ENCODE measurements at places on chromosomes 6 and 20.

GRCh38 chr6:1415416-1416063 is 26.2 kb downstream of the FOXF2 start:
- no peak for DNase-seq

DNA sequence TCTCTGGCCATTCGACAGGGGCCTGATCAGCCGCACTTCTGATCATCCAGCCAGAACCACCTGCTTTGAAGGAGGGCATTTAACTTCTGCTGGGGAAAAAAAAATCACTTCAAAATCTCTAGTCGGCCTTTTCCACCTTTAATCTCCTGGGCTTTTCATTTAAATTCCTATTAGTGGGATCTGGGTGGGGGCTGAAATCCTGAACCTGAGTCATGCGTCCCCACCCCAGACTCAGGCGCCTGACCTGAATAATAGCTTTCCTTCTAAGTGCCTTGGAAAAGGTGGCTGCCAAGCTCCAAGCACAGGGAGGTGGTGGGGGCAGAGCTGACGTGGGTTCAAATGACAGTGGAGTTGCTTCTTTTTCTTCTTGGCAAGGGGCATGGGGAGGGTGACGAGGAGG is 246.0 kb upstream of the EXOC2 start:
- no peak for DNase-seq

- peak; percentile 38 for DNase-seq
Measured at GRCh38 chr6:75210885-75211739, 5.3 kb upstream of the COL12A1 start.

DNA sequence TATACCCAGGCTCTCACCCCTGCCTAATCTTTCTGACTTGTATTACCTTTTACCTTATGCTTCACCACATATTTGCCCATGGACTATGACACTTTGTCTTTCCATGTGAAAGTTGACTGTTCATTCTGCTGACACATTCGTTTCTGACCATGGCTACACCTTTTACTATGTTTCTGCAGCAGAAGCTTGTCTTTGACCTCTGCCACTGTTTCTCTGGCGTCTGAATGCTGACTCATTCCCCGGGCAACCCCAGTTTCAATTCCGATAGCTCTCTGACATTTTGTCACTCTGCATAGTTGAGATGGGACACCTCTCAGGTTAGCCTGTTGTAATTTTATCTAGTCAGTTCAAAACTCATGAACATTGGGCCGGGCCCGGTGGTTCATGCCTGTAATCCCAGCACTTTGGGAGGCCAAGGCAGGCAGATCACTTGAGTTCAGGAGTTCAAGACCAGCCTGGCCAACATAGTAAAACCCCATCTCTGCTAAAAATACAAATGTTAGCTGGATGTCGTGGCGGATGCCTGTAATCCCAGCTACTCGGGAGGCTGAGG is 50.7 kb downstream of the SLC26A8 start:
- DNase-seq: no peak

- DNase-seq: peak; percentile 61
Measured at GRCh38 chr20:56957737-56958553, 308.5 kb downstream of the BMP7 start.

DNA sequence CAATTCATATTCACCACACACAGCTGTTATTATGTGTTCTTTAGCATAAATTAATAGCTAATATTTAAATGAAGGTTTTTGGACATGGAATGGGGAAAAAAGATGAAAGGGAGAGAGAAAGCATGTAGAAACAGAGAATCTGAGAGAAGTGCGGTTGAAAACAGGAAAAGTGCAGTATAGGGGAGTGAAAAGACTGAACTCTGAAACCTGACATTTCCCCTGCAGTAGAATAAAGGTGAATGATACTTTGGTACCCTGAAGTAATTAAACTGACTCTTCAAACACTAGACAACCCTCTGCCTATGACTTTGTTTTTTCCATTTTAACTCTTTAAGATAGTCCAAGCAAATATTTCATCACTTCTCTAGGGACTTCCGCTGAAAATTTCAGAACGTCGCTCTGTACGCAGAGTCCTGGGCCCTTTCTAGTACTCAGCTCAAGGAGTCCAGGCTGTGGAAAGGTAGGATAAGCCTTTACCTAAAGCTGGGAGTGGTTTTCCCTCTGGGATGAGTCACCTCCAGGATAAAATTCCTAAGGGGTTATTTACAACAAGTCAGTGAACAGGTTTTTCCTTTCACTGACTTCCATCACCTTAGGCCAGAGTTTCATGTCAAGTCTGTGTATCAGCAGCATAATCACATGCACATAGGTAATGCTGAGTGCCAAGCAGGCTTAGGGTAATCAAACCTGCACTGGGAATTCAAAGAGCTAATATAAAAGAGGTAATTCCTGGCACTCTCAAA is 614.5 kb downstream of the PKHD1 start:
- no peak for DNase-seq

DNA sequence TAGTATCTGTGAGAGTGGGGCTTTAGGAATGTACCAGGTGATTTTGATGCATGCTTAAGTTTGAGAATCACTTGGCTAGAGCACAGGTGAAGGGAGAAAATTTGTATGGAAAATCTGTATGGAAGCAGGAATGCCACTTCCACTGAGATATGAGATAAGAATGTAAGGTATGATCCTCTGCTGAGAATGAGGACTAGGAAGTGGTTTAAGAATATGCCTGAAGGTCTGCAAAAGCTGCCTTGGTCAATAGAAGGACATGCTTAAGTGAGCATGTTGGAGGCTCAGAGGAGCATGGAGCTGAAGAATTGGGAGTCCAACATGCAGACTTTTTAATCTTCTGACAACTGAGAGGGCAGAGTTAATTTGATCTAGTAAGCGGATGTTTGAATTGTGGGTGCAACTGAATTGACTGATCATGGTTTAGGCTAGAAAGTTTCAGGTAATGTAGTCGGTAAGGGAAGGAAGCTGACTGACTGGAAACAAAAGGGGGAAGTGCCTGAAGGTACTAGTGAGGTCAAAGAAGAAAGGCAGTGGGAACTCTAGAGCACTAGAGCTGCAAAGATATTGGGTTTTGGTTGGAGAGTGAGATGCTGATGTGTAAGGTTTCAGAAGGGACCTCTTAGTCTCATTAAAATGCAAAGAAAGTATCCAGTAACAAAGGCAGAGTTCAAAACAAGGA is 28.6 kb upstream of the NOTCH4 start:
- no peak for DNase-seq

GRCh38 chr20:62596486-62596885 is 45.8 kb upstream of the SLCO4A1 start:
- DNase-seq: no peak

DNA sequence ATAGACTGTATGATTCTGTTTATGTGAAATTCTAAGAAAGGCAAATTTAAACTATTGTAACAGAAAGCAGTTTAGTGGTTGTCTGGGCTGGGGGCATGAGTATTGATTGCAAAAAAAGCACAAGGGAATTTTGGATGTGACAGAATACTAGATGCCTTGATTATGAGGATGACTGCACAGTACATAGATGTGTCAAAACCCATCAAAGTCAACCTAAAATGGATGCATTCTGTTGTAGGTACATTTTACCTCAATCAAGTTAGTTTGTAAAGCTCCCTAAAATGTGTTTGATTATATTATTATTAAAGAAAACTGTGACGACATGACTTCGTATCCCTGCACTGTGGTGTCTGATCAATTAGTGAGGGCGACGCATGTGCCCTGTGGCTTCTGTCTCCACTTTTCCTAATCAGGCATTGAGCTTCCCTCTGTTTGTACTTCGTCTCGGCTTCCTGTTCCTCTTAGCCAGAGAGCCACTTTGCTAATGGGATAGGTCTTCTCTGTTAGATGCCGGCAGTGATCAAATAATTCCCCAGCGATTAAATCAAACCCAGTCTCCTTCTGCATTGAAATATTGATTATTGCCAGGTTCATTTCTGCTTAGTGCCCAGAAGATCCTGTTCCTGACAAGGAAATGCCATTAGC is 118.3 kb upstream of the GGTLC1 start:
- no peak for DNase-seq

- no peak for DNase-seq
Measured at GRCh38 chr6:148492654-148493290, 150.1 kb downstream of the SASH1 start.

- no peak for DNase-seq
Measured at GRCh38 chr6:31837369-31838113, 10.0 kb downstream of the HSPA1B start.

- DNase-seq: no peak
Measured at GRCh38 chr20:17882065-17882833, 86.3 kb downstream of the SNX5 start.

DNA sequence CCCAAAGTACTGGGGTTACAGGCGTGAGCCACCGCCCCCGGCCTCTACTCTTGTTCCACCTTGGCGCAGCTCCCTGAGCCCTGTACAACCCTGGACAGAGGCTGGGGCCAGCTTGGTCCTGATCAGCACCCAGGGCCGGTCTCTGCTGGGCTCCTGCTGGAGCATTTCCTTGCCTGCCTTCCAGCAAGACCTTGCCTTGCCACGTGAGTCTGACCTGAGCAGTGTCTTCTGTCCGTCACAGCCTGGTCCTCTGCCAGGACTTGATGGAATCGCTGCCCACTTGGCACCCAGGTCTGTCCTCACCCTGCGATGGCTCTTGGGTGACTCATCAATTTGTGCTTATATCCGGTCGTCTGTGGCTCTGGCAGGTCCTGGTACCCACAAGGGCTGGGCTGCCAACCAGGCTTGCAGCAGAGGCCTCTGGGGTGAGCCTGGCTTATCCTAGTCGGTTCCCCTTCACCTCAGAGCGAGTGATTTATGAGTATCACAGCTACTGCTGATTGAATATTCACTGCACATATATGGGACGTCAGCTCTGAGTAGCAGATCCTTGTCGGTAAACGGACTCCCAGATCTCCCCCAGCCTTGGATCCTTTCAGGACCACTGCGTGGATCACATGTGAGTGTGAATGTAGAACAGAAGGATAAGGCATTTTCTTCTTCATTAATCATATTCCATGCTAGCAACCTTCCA is 10.1 kb upstream of the SULF2 start:
- no peak for DNase-seq

- DNase-seq: no peak
Measured at GRCh38 chr6:109308018-109308492, 74.2 kb downstream of the CD164 start.

- no peak for DNase-seq
Measured at GRCh38 chr6:24840187-24840586, 41.5 kb upstream of the ARMH2 start.

- no peak for DNase-seq
Measured at GRCh38 chr20:41386502-41387427, 20.1 kb upstream of the EMILIN3 start.

GRCh38 chr6:104855507-104855906 is 4.2 kb downstream of the HACE1 start:
- no peak for DNase-seq

DNA sequence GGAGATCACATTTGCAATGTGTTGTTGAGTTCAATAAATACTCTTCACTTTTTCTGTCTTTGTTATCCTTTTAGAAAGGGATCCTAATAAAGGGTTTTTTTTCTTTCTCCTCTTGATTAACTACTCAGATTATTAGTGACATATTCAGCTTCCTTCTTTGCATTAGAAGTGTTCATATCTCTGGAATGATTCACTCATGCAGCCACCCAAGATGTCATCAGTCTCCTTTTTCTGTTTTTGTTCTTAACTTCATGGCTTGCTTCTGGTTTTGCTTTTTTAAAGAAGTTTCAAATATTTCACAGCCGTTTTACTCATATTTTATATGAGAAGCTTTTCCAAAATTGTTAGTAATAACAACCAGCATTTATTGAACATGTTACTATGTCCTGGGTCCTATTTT is 187.6 kb downstream of the TMEM242 start:
- no peak for DNase-seq

GRCh38 chr6:10449751-10450150 is 34.9 kb upstream of the TFAP2A start:
- no peak for DNase-seq

- no peak for DNase-seq
Measured at GRCh38 chr6:91088515-91088914, 501.6 kb upstream of the MAP3K7 start.

DNA sequence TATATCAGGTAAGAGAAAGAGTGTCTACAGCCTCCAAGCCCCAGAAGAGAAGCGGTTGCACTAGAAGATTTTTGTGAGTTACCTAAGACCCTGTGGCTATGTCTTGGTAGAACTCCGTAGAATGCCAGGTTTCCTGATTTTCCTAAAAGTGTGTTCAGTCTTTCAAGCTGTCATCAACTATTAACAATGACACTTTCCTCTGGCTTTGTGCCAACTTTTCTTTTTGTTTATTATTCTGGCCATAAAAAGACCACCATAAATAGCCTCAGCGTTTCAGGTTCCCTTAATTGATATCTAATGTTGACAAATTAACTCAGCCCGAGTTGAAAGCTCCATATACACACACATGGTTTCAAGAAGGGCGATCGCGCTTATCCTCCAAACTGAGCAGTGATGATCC is 1.2 kb downstream of the PAK5 start:
- no peak for DNase-seq

DNA sequence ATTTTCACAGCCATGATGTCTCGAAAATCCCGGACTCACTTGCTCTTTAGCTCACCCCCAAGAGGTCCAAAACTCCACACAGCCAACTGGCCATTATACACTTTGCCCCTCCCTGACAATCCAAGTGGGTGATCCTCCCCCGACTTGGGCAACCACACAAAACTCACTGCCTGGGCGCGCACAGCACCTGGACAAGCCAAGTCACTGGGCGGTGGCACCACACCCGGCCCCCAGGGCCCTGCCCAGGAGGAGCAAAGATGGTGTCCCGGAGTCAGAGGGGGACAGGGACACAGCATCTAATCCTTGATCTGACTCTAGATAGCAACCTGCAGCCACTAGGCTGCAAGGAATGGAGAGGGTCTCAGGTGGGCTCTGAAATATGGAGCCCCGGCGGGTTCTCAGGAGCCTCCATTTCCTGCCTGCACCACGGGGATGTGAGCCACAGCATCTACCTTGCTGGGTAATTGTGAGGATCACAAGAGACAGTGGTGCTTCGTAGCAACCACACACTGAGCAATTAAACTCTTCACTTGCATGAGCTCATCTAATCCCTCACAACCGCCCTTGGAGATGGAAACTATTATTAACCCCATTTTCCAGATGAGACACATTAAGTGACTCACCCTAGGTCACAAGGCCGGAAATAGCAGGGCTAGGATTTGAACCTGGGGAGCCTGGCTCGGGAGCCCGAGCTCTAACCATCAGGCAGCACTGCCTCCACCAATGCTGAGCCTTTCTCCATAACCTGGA is 66.6 kb downstream of the BMP7 start:
- no peak for DNase-seq

GRCh38 chr20:63503524-63503923 is 4.6 kb upstream of the EEF1A2 start:
- no peak for DNase-seq

- no peak for DNase-seq
Measured at GRCh38 chr6:153167061-153167891, 36.2 kb upstream of the RGS17 start.

All from HEK293T (cell line).